ENCODE measurements at places on chromosomes 5 and 9. TPM values are rescaled to one million over a fixed set of nuclear protein-coding genes. Genes with fewer than 3 reads are reported as not detected.

SYK gene
- 0.09 TPM for total RNA-seq

TICAM2 gene
- 1.1 TPM for total RNA-seq

PTCH1 gene
- total RNA-seq: 1.8 TPM

C9 gene
- total RNA-seq: not detected

LCP2 gene
- not detected for total RNA-seq

REEP2 gene
- 8.1 TPM for total RNA-seq

SLCO6A1 gene
- total RNA-seq: not detected

MCC gene
- 0.39 TPM for total RNA-seq

SCGB3A1 gene
- total RNA-seq: not detected
